Naive thymus-derived CD4-positive, alpha-beta T cell (primary cell): ENCODE measurements at places on chromosomes 11 and 22.

- DNase-seq, result peak; percentile 93
These were observed at the start of gene PPM1F for GRCh38 chr22:21952586-21953571. PPM1F (minus strand) TSS chr22:21952848; CDS start chr22:21946048, 6,800 bp downstream.

GRCh38 chr11:10550503-10551289 is 9.7 kb upstream of the RNF141 start:
- DNase-seq, result no peak

DNA sequence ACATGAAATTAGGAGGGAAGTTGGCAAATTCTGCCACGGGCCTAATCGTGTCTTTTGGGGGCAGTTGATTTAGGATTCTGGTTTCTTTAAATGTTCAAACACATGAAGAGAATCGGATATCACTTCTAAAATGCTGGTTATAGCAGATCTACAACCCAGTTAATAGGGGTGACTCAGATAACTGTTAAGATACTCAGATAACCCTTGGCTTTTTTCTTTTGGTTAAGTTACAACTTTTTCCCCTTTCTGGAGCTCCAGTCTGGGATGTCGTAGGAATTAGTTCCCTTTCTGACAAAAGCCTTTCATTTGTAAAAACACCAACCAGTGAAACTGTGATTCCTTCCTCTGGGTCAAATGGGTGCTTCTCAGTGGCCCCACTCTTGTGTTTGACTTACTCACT is 976 bp downstream of the DEPDC7 start:
- DNase-seq, result no peak

DNA sequence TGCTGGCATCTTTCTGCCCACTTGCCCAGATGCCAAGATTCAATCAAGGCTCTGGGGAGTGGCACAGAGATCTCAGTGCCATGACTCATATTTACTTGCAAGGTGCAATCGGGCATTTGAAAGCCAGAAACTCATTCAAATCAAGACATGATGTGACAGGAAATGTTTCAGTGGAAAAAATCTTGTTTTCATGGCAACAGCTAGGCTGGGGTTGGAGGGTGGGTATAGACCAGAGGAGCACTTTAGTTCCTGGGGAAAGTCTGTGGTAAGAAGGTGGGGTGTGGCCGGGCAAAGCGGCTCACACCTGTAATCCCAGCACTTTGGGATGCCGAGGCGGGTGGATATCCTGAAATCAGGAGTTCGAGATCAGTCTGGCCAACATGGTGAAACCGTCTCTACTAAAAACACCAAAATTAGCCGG is 1.2 kb downstream of the MAJIN start:
- DNase-seq, result peak; percentile 8

DNA sequence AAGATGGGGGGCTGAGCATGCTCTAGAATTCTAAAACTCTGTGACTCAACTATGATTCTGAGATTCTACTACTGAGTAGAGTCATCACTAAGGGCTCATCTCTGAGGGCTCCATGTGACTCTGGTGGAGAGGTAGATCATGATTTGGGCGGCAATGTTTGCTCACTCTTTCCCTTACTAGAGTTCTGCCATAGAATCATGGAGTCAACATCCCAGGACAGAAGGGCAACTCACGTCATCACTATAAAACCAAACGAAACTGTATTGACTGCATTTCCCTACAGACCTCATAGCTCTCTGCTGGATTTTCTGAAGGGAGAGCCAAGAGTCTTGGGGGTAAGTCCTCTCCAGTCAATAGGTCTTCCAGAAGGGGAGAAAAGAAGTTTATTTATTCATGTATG is at the start of gene MS4A14:
MS4A14 (plus strand) TSS at position 78 of the 400 bp plus-strand sequence; CDS start at position 198, 120 bp downstream.
- DNase-seq, result no peak

DNA sequence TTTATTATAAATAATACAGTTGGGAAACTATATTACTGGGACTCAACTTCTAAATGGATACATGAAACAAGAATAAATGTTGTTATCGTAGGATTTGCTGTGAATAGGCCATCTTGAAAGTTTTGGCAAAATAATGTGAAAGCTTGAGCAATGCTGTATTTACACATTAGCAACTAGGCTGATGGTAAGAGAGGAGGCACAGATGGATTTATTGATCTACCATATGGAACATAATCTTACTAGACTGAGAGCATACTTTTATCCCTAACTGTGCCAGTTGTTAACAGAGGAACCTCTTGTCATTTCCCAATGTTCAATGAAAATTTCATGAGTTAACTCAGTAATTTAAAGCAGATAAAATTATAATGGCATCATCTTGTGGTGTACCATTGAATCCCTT is 22.8 kb downstream of the APIP start:
- DNase-seq, result no peak

- DNase-seq, result no peak
These were observed 47.9 kb upstream of the ARHGAP42 start for GRCh38 chr11:100639140-100639539.

- DNase-seq, result no peak
These were observed 26.6 kb upstream of the IL17RA start for GRCh38 chr22:17057959-17058814.

DNA sequence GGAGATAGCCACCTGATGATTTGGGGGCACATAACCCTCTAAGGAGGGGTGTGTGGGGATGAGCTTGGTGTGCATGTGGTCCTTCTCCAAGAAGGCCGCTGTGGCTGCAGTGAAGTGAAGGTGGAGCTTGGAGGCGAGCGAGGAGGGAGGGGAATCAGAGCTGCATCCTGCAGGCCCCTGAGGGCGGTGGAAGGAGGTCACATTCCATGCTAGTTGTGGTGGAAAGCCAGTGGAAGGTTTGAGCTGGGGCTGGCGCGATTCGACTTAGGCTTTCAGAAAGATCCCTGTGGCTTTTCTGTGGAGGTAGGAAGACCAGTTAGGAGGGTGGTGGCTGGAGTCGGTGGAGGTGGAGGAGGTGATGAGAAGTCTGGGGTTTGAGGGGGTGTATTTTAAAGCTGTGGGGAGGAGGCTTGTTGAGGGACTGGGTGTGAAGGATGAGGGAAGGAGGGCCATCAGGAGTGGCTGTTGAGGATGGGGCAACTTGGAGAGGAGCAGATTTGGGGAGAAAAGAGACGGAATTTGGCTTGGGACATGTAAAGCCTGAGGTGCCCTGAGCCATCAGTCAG is 62.0 kb downstream of the TBC1D22A start:
- no peak for DNase-seq

DNA sequence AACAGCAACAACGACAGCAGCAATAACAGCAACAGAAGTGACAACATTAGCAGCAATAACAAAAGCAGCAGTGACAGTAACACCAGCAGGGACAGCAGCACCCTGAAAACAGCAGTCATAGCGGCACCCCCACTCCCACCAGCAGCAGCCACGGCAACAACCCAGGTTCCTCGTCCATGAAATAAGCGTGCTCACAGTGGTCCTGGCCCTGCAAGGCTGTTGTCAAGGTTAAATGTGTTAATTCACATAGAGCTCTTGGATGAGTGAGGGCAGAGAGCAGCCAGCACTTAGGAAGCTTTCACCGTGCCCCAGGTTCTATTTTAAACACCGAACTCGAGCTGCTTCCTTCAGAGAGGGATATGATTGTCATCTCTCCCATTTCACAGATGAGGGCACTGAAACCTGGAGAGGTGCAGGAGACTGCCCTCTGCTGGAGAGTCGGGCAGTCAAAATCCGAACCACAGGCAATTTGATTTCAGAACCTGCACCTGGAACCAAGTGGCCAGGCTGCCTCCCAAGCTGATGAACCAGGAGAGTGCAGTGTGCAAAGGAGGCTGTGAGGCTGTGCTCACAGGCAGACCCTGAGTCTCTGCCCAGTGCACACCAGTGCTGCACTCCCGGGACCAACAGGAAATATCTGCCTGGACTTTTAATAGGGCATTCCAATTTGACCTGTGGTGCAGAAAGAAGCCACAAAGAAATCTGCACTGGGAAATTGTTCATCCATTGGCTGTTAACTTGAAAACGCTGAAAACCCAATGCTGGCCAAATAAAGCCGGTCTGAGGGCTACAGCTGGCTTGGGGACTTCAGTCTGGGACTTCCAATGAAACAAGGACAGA is 22.9 kb upstream of the FGF3 start:
- peak; percentile 8 for DNase-seq

DNA sequence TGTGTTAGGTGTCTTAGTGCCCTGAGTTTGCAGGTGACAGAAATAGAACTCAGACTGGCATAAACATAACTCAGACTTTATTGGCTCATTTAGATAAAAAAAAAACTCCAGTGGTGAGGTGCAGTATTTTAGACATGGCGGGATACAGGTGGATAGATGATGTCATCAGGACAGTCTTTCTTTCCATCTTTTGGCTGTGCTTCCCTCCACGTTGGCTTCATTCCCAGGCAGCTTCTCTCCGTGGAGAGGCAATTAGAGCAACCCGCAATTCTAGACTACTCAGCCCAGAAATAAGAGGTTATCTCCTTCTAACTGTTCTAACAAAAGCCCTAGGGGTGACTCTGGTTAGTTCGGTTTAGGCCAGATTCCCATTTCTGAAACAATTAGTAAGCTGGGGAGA is 40.5 kb downstream of the NCAM1 start:
- no peak for DNase-seq

GRCh38 chr11:114027926-114028325 is 31.6 kb upstream of the ZBTB16 start:
- DNase-seq, result no peak

GRCh38 chr22:26883393-26883792 is 226.0 kb downstream of the MIAT start:
- DNase-seq, result no peak

DNA sequence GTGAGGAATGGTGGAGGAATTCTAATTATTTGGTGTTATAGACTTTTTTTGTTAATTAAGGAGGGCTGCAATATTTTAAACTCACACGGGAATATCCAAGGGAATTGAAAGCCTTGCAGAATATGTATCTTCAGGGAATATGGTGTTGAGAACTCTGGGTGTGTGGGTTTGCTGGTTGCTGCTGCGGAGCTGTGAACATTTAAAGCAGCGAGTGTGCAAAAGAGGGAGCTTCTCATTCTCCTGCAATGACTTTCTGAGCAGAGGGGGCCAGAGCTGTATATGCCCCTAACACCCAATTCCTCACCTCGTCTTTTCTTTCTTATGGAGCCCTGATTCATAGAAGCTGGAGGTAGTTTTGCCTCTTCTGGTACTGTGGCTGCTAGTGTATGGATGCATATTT is 217.7 kb downstream of the HIPK3 start:
- DNase-seq, result no peak

GRCh38 chr11:70506658-70506970 is 108.3 kb downstream of the CTTN start:
- no peak for DNase-seq

DNA sequence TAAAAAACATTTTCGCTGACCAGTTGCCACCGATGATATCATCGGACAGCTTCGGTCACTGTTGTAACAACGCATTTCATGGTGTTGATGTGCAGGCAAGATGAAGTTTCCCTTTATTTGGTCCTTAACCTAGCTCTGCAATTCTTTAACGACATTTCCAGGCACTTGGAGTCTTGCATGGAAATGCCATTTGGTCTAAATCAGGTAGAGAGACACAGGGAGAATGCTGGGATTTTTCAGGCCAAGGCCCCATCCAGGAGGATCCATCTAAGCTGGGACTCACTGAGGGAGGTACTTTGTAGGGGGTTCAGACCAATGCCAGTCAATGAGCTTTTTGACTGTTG is 121.5 kb upstream of the RCN1 start:
- no peak for DNase-seq

DNA sequence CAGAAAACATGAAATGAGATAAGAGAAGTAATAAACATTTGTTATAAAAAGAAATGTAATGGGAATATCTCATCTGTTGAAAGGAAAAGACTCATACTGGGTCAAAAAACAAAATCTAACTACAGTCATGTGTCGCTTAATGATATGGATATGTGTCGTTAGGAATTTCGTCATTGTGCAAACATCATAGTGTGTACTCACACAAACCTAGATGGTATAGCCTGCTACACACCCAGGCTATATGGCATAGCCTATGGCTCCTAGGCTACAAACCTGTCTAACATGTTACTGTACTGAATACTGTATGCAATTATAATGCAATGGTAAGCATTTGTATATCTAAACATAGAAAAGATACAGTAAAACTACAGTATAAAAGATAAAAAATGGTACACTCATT is 89.8 kb upstream of the ZC3H12C start:
- DNase-seq, result no peak

GRCh38 chr11:67400251-67400941 is 1.3 kb downstream of the PPP1CA start:
- no peak for DNase-seq

DNA sequence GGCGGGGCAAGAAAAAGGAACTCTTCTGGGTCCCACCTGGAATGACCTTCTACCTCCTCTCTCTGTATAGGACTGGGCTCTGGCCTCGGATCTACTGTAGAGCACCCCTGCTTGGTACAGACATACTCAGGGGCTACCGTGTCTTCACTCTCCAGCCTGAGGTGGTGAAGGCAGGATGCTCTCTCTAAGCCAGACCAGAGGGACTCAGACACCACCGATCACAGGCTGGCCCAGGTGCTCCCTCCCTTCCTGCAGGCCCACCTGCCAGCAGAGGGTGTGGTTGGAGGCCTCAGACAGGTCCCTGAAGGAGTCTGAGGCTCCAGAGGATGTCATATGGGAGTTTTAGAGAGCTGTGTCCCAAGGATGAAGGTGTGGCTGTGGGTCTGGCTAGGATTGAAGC is 4.1 kb downstream of the NHERF4 start:
- no peak for DNase-seq

DNA sequence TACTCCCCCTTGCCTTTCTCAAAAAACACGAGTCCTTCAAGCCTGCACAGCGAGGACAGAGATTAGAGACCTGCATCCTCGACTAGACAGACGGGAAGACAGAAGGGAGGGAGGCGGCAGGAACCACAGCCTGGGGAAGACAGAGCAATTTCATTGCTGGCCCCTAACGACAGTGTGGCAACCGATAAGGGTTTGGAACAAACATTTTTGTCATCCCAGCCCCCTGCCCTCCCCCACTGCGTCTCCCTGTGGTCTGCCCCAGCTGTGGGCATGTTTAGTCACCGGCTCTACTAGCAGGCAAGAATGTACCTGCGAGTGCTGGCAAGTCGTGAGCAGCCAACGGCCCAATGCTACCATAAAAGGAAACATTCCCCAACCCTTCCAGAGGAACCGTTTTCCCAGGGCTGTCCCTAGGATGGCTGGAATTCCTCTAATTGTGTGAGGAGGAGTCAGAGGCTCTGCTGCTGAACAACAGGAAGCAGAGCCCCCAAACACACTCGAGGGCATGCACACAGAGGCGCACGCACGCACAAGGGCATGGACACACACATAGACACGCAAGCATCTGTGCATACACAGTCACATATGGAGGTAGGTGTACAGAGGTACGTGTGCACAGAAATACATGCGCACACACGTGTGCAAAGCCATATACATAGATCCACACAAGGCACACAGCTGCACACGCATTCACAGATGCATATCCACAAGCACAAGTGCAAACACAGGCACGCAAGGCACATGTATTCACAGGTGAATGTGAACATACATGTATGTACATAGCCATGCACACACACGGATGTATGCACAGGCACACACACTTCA is 58.3 kb downstream of the MYH9 start:
- DNase-seq, result peak; percentile 40
